Stimulated activated CD8-positive, alpha-beta memory T cell treated with anti-CD3 and anti-CD28 coated beads, Interleukin-15, amount 100 ng/mL, for 4 hours (primary cell): ENCODE measurements at places on chromosomes 4 and X.

DNA sequence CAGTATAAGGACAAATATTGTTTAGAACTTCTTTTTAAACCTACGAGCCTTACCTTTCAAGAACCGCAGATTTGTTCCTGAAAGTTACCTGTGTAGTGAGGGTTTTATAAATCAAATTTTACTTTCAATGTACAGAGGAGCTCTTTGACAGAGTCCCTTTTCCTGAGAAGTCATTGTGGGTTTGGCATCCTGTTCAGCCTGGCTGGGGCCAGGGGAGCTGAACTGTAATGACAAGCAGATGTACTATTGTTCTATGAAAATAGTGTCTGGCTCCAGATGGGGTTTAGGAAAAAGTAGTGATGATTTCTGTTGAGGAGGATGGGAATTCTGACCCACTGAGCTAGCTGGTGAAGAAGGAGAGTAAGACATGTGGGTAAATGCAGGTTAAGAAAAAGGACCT, 196.2 kb upstream of the PGRMC2 start:
- DNase-seq: no peak

DNA sequence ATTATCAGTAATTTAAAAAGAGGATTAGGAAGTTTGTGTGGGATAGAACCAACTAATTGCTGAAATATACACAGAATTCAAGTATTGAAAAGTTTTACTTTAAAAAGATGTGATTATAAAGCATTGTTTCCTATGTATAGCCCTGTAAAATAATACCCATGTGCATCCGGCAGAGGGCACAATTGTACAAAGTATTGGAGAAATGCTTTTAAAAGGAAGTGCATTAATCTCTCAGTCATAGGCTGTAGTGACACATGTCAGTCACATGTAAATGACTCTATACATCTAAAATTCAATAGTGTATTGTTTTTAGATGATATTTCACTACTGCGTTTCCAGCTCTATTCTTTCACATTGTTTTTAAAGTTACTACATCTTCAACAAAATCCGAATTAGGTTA, 9.7 kb upstream of the GEMIN8 start:
- DNase-seq: no peak

GRCh38 chr4:154877110-154877760, 96.2 kb downstream of the RBM46 start:
- no peak for DNase-seq

- no peak for DNase-seq
Observed at GRCh38 chrX:16839219-16839851, 30.8 kb downstream of the RBBP7 start.

- DNase-seq: no peak
Observed at GRCh38 chr4:110618581-110619462, 4.1 kb downstream of the PITX2 start.

DNA sequence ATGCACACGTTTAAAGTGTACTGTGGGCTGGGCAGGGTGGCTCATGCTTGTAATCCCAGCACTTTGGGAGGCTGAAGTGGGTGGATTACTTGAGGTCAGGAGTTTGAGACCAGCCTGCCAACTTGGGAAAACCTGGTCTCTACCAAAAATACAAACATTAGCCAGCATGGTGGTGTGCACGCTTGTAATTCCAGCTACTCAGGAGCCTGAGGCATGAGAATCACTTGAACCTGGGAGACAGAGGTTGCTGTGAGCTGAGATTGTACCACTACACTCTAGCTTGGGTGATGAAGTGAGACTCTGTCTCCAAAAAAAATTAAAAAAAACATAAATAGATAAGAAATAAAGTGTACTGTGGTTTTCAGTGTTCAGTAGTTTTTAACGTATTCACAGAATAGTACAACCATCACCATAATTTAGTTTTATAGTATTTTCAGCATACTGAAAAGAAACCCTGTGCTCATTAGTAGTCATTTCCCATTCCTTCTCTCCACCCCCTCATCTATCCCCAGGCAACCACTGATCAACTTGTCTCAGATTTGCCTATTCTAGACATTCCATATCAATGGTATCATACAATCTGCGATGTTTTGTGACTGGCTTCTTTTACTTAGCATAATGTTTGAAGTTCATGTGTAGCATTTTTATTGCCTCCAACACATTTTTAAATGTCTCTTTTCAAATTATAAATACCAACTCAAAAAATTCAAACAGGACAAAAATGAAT, 19.1 kb downstream of the SLAIN2 start:
- no peak for DNase-seq

GRCh38 chrX:132955690-132956089, 2.7 kb downstream of the HS6ST2 start:
- DNase-seq: no peak

- DNase-seq: no peak
Observed at GRCh38 chr4:1711571-1712215, 426 bp downstream of the SLBP start.

- DNase-seq: no peak
Observed at GRCh38 chrX:80576806-80577533, 156.7 kb downstream of the TENT5D start.

GRCh38 chrX:149230689-149231088, 274.4 kb downstream of the IDS start:
- DNase-seq: no peak

DNA sequence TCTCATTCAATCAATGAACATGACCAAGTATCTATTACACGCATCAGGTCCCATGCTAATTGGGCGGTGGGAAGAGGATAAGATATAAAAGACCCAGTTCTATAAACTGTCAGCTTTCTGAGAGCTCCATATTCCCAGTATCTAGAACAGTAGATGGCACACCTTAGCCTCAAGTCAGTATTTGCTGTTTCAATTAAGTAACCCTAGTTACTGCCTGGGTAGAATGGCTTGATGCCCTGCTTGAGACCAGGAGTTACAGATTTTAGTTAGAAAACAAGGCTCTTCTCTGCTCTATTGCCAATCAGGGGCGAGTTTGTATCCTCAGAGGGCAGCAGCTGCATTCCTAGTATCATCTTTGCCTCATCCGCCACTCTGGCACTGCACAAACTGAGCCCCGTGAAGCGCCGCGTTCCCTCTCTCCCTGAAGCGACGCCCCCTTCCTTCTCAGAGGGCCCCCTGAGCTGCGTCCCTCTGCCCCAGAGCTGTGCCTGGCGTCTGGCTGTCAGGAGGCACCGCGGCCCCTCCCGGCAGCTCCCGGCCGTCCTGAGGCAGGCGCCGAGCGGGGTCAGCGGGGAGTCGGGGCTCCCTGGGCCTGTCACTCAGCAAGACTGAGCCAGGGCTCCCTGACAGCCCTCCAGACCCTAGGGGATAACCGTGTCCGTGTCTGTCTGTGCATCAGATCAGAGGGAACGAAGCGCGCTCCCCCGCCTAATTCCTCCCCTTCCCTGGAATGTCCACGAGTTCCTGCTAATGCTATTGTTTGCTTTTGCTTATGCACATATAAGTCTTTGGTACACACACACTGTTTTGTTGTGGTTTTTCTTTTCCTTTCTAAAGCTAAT, 212.4 kb upstream of the TTC29 start:
- DNase-seq: no peak

- DNase-seq: no peak
Observed at GRCh38 chrX:72714478-72714916, 391 bp upstream of the PHKA1 start.

DNA sequence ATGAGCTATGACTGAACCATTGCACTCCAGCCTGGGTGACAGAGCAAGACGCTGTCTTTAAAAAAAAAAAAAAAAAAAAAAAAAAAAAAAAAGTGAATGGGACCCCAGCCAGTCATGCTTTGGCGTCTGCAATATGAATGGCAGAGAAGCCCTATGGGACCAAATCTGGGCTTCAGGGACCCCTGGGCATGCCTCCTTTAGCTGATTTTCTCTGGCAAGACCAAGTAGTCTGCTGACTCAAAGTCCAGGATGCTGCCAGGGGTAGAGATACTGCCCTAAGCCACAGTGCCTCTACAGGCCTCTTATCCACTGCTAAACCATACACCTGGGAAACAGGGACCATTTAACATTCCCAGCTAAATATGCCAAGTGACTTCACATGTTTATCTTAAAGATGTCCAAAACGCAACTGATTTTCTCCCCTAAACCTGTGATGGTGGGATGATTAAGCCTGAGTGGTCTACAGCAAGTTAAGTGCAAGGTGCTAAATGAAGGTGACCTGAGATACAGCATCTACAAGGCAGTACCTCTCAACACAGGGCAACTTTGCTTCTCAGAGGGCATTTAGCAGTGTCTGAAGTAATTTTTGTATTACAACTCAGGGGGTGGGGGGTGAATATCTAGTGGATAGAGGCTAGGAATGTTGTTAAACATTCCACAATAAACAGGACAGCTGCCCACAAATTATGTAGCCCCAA, 5.8 kb downstream of the RPS4X start:
- no peak for DNase-seq

DNA sequence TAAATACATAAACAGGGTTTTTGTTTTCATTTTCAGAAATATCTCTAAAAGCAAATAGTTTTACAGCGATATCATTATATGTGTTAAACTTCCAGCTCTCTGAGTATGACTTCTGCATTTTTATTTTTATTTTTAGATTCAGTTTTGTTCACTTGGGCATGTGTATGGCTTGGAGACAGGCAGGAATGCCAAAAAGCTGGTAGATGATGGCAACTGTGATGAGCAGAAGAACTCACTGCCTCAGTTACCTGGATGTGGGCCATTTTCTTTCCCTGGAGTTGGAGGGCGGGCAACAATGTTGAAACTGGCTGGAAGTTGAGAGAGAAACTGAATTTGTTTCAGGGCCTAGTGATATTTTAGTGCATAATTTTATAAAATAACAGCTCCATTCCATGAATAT, 266.4 kb downstream of the ARHGAP24 start:
- DNase-seq: no peak

- no peak for DNase-seq
Observed at GRCh38 chr4:38095691-38096090, 135.5 kb downstream of the PTTG2 start.

DNA sequence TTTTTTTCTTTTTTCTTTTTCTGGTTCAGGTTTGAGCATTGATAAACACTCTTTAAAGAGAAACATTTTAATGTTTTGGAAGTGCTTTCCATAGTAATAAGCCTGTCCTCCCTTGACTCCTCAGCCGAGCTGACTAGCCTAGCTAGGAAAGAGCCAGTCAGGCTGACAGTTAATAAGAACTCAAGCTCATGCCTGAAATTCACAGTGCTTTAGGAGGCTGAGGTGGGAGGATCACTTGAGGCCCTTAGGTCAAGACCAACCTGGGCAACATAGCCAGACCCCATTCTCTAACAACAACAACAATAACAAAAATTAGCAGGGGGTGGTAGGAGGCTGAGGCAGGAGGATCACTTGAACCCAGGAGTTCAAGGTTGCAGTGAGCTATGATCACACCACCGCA, 53.4 kb upstream of the ZCCHC13 start:
- DNase-seq: no peak

GRCh38 chrX:24347881-24348280, 12.6 kb upstream of the SUPT20HL1 start:
- no peak for DNase-seq

DNA sequence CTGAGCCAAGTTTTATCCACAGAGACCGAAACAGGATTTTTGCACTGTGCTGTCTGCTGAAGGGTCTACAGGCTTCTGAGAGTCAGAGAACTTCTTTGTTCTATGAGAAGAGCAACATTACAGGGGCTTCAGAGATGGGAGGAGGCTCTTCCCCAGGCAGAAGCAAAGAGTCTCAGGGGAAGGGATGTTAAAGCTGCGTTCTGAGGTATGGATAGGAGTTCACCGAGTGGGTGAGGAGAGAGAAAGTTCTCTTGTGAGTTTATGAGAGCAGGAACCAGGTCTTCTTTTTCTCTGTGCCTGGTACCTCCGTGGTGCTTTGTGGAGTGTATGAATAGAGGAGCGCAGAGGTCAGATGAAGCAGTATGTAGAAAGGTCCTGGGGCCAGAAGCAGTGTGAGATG, 155.1 kb downstream of the PDGFRA start:
- no peak for DNase-seq

GRCh38 chr4:101972791-101973190, 182.3 kb downstream of the BANK1 start:
- no peak for DNase-seq

DNA sequence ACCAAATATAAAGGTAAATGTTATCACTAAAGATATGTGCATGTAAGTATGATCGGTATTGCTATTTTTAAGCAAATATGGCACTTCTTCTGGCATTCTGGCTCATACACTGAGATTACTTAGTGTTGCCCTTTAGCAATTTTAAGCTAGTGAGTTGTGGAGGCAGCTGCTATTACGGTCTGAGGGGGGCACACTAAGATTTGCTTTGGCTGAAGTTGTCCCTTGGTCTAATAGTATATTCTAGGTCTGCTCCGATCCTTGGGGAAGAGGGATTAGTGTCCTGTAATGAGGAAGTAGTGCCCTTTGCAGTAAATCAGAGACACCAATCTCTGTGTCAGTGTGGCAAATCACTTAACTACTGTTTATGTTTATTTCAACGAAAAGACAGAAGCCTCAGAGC, 196.5 kb upstream of the FTHL17 start:
- no peak for DNase-seq

DNA sequence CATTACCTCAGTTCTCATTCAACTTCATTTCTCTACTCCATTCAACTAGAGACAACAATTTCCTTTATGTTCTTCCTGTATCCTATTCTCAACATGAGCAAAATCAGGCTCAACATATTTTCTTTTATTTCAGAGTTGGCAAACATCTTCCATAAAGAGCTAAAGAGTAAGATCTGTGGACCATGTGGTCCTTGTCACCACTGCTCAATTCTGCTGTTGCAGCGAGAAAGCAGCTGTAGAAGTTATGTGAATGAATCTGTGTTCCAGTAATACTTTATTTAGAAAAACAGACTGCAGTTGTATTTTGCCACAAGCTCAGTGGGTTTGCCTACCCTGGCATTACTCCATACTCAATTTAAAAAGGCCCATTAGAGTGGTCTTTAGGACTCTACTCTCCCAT, 2057.3 kb downstream of the ARAP2 start:
- DNase-seq: no peak

DNA sequence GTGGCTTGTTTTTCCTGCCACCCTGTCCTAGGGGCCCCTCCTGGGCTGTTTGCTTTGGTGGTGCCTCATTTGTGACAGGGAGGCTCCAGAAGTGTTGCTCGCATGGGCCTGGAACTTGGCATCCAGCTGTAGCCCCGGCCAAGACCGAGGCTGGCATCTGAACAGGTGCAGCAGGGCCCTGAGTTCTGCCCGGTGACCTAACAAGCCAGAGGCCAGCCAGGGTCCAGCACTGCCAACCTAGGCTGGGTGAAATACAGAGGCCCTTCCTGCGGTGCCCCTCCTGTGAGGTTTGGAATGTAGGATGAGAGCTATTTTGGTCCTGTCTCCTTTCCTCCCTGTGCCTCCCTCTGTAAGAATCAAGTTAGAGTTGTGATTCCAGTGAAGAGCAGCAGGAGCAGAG, 58.5 kb downstream of the STARD8 start:
- no peak for DNase-seq

GRCh38 chr4:39947417-39947816, 30.3 kb downstream of the PDS5A start:
- no peak for DNase-seq

GRCh38 chrX:154064637-154065435, 32.7 kb downstream of the MECP2 start:
- no peak for DNase-seq

GRCh38 chr4:151267822-151268535, 9.0 kb upstream of the PRSS48 start:
- no peak for DNase-seq

- no peak for DNase-seq
Observed at GRCh38 chrX:120023259-120023658, 54.2 kb downstream of the RHOXF2B start.

GRCh38 chr4:2348786-2349185, 69.7 kb downstream of the ZFYVE28 start:
- DNase-seq: no peak

GRCh38 chrX:14309431-14309830, 219.9 kb upstream of the GLRA2 start:
- DNase-seq: no peak

- DNase-seq: no peak
Observed at GRCh38 chrX:41184312-41184711, 99.1 kb downstream of the USP9X start.
